ENCODE measurements at places on chromosomes 6 and 20.

GRCh38 chr6:127022302-127022701, 96.2 kb upstream of the RSPO3 start:
- no peak for DNase-seq

DNA sequence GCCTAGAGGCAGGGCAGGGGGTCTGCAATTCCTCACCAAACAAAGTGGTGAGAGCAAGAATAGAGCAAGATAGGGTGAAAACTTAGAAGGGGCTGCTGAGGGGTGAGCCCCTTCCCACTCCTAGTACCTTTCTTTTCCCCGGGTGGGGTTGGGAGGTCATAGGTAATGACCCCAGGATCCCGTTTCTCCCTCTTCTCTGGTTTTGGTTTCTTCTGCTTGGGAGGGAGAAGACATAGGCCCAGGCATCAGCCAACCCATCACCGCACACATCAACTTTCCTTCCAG, 3.5 kb downstream of the VARS1 start:
- no peak for DNase-seq

DNA sequence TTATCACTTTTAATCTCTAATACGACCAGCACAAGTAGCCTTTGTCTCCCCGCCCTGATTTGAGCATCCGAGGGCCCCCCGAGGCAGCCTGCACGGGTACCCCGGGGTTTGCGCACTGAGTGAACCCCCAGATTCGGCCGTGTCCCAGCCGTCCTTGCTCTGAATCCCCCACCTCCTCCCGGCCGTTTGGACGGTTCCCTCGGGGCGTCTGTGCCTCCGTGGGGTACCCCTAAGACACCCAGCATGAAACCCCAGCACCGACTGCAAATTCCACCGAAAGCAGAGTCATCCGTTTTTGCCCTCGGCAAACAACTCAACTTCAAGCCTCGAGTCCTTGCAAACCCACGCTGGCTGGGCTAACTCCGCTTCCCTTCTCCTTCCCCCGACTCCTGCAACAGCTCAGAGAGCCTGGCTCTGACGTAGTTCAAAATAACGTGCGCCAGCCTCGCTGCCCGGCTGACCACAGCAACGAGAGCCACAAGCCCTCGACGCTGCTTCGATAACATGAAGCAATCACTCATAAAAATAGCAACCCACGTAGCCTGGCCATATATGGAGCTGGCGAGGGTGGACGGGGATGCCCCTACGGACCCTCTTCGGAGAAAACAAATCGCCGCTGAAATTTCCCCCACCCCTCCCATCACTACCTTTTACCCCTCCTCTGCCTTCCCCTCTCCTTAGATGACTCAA, 764 bp upstream of the SNAP25 start:
- DNase-seq, result peak; percentile 63

- DNase-seq, result no peak
These were observed 78.9 kb upstream of the BEND6 start for GRCh38 chr6:56875961-56876360.

DNA sequence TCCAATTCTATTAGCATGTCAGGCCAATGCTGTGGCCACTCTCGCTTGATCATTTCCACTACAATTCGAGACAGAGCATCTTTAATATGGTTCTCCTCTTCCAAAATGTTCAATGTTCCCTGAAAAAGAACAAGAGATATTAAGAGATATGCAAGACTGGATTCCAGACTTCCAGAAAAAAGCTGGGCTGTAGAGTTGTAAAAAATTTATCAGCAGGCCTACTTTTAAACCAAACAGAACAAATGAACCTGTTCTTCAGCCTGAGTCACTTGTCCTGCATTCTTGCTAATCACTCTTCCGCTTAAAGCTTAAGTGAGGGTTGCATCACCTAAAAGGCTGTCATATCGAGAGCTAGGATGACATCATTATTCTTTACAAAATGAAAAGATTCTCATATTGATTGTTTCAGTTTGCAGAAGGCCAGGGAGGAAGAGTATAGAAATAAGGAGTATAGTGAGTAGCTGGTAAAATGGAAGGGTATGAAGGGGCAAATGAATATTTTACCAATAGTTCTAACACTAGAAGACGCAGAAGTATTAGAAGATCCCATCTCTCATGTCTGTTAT, 4.9 kb downstream of the XPO5 start:
- DNase-seq, result peak; percentile 29

DNA sequence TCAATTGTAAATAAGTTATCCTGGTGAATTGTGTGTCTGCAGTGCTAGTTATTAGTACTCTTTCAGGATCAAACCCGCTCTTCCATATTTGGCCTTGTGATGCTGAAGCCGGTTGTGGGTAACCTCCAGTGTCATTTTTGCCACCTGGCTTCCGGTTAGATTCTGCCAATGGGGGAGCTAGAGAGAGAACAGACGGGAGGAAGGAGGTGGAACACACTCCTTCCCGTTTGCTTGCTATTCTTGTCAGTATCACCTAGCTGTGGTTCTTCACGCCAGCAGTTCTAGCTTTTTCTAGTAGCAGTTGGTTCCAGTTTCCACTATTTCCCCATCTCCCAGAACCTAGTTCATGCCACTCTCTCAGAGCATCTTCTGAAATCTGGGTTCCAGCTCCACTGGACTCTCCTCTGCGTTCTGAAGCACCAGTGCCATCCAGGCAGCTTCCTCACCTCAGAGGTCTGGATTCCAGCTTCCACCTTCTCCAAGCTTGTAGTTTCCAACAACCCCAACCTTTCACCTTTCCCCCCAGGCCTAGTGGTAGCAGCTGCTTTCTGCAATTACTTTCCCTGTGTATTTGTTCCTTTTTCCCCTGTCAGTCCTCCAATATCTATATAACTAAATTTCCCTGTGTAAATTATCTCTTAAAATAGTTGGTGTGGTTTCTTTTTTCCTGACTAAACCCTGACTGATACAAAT, 46.9 kb upstream of the LOC128125822 start:
- DNase-seq, result no peak

DNA sequence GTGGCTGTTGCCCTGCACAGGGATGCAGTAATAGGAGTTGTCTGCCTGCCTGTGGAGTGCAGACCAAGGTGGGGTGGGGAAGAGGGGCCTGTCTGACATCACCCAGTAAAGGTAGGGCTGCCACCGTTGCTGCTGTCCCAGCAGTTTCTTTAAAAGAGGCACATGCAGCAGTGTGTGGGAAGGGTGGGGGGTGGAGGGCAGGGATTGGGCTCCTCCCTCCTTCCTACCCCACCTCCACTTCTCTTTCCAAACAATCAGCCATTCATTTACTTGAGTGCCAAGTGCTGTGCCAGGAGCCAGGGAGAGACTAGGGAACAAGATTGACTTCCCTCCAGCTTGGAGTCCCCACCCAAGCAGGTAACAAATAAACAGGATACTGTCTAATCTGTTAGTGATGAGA, 66.8 kb upstream of the MYL9 start:
- DNase-seq, result no peak

DNA sequence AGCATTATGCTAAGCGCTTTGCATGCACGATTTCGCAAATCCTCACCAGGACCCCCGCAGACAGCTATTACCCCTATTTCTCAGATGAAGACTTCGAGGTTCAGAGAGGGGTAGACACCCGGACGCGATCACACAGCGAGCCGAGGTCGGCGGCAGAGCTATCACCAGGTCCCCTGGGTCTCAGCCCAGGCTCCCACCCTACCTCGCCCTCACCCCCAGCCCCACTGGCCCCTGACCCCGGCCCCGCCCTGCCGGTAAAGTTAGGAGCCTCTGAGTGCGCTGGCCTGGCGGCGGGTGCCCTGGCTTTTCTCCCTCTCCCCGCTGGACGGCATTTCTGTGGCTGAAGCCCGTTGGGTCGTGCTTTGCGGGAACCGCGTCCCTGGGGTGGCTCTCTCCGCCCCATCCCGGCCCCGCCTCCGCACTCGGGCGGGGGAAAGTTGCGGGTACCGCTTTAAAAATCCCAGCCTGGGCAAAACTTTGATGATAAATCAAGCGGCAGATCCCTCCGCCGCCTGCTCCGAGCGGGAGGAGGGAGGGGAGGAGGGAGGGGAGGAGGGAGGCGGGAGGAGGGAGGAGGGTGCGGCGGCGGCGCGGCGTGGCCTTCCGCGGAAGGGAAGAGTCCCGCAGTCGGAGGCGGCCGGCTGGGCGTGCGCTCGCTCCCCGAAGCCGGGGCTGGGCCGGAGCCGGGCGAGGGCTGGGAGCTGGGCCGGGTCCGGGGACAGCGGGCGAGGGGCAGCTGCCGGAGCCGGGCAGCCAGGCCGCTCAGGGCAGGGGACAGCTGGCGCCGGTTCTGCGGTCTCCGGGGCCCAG, at the start of gene VSTM2L:
TSS of gene VSTM2L (plus strand) at position 624 of the 810 bp plus-strand sequence. CDS start 224 bp downstream, outside the sequence.
- peak; percentile 23 for DNase-seq

- DNase-seq, result no peak
These were observed 37.4 kb upstream of the SYNDIG1 start for GRCh38 chr20:24432046-24432442.

DNA sequence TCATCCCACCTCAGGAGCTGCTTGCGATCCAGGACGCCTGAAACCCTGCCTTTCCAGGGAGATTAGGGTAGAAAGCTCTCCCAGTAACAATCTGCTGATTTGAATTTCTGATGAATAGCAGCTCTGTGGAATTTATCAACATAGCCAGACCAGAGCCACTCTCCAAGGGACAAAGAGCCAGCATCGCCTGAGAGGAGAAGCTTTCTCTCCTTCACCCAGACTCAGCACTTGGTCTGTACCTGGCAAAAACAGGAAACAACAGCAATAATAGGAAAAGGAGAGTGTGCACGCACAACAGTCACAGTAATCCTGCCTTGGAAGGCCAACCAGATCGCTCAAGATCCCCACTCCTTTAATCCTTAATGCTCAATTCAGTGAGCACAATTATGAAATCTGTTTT, 22.3 kb upstream of the ROS1 start:
- DNase-seq, result no peak

GRCh38 chr20:33569802-33570391, 80.0 kb downstream of the CBFA2T2 start:
- no peak for DNase-seq

DNA sequence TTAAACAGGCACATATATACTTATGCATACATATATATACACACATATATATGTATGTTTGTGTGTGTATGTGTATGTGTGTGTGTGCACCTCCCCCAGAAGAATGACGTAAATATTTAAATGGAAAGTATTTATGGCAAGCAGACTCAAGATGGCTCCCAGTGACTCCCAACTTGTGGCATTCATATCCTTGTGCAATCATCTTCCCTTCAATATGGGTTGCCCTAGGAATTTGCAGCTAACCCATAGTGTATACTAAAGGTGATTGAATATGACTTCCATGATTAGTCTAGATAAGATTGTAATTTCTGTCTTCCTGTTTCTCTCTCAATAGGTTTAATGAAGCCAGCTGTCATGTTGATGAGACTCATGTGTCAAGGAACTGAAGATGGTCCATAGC, 127.6 kb downstream of the TRDN start:
- DNase-seq, result no peak

DNA sequence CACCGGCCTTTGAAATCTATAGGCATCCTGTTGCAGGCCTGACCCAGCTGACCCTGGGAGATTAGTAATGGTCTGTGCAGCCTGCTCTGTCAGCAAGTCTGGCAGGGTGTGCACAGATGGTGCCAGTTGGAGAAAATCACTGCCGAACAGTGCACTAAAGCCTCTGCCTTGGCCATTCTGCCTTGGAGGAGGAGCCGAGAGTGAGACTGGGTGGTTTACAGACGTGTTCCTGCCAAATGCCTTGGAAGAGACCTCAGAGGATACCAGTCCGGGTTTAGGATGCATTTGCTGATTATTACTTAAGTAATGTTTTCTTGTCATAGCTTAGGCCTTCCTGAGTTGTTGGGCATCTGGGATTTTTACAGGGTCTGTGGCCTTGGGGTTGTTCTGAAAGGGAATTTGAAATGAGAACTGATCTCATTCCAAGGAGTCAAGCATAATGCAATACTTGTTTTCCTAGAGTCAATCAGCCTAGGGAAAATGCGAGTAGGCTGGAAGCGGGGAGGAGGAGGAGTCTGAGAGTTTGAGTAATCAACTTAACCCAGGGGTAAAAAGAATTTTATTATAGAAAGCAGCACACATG, 292.1 kb downstream of the SOX4 start:
- no peak for DNase-seq

DNA sequence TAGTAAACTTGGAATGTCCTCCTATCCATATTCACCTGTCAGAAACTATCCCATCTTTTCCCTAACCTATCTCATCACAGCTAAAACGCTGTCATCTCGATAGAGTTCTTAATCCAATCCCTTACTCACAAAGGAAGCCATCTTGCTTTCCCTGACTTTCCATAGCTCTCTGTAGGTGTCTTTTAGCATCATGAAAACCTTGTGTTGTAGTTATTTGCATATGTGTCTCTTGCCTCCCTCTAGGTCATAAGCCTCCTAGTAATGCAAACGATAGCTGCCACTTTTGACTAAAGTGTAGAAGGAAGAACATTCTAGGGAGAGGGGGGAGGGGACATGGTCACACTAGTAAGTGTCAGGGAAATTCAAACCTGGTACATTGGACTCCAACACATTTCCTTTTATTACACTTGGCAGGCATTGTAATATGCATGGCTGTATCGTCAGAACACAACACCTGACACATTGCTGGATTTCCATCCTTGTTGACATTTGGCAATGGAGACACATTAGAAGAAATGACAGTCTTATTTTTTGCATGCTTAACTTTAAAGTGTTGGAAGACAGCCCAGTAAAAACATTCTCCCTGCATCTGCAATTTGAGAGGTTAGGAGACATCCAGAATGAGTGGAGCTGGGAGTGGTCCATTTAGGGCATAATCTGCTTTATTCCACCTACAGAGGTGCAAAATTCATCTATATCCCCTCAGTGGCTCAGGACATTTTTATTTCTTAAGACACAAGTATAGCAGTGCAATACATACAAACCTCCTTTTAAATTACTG, 283.4 kb downstream of the HAO1 start:
- no peak for DNase-seq

DNA sequence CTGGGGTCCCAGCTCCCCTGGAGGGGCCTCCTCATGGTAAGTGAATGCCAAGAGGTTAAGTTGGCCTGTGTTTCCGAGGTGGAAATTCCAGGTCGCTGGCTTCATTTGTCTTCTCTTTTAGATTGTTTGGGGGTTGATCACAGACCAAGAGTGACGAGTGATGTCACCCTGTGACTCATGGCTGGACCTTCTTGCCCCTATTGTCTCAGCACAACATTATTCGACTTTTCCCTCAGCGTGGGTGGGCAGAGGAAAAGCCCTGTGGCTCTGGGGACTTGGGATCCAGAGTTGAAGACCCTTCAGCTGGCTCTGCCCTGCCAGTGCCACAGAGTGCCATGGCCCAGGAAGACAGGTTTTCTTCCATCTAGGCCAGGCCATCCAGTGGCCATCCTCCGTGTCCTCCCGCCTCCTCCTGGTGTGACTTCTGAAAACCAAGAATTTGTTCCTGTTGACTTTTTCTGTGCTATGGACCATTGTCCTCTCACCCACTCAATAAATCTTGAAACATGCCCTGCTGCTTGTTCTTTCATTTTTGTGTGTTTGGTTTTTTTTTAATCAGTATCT, 15.4 kb upstream of the SNHG17 start:
- DNase-seq, result no peak

- no peak for DNase-seq
These were observed 43.4 kb upstream of the ATXN1 start for GRCh38 chr6:16804546-16805242.

DNA sequence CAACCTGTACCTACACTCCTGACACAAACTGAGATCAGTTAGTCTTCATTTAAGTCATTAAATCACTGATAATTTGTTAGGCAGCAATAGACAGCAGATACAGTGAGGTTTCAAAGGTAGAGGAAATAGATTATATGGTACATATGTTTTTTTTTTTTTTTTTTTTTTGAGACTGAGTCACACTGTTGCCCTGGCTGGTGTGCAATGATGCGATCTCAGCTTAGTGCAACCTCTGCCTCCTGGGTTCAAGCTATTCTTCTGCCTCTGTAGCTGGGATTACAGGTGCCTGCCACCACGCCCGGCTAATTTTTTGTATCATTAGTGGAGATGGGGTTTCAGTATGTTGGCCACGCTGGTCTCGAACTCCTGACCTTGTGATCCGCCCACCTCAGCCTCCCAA, 38.2 kb upstream of the KIF13A start:
- no peak for DNase-seq

Measured in suppressor macrophage treated with lipopolysaccharide for 4 hours (primary cell).